Fibroblast of skin of left biceps (primary cell): ENCODE measurements at places on chromosomes 2 and 18.
A peak's percentile ranks its signal among the peaks of the same experiment; 100 is the strongest.

DNA sequence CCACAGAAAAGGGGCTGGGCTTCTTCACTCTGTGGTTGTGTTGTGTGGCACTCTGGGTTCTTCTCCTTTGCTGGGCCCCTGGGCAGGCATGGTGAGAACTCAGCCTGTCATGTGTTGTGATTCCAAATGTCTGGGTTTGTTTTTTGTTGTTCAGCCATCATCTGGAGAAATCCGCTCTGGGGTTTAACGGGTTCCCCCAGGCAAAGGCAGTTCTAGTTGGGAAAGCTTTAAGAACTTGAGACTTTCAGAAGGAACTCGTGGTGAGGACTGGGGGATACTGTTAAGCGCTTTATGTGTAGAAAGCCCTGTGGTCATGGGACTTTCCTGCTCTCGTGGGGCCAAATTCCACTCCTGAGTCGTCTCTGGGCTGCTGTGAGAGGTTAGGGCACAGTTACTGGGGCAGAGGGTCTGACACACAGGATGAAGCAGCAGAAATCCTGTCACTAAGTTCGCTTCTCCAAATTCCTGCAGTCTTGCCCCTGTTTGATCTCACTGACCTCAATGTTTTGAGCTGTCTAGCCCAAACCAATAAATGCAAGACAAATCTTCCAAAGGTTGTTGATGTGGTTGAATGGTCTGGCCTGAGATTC lies 87.7 kb downstream of the RAPGEF4 start:
- DNase-seq: no peak

- no peak for DNase-seq
Measured at GRCh38 chr2:8629402-8629801, 52.5 kb upstream of the ID2 start.

DNA sequence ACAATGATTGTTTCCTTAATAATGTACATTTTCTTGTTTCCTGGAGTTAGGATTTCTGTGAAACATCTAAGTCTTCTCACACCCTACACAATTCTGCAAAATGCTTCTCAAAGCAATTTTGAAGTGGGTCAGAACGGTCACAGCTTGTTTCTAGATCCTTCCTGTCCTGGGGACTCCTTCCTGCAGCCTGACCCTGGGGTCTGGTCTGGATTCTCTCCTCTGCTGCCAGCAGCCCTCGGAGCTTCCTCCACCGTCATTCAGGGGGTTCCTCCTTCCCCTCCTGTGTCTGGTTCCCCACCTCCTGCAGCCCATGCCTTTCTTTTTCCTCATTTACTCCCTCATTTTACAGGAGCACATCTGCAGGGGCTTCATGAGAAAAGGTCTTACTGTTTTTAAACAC lies 322.1 kb downstream of the AGPS start:
- no peak for DNase-seq

GRCh38 chr2:72973566-72974435 lies 56.5 kb downstream of the EMX1 start:
- DNase-seq: peak; percentile 12

- DNase-seq: no peak
Measured at GRCh38 chr18:42534313-42534712, 579.3 kb downstream of the PIK3C3 start.

DNA sequence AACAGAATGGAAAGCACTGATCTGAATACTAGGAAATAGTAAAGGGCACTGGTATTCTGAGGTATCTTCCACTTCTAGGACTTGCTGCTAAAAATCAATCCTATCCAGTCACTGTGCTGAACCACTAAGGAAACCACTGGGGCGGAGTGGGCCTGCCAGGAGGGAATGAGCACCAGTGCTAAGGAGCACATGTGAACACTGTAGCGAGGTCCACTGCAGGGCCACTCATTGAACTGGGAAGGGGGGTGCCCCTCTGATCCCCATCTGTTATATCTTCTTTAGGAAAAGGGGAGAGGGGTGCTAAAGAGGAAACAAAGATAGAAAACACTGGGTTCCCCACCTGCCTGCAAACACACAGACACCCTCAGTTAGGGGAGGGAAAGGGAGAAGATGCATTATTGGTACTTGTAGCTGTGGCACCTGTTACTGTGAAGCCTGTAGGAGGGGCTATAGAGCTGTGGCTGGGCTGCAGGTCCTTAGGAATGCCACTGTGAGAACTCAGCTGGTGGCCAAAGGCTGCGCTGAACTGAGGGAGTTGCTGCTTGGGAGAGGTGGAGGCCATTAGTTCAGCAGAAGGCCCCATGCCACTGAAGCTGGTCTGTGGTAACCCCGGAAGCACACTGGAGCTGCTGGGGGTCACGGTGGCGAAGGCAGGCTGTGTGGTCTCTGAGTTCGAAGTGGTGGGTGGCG lies 81.8 kb downstream of the INO80D start:
- no peak for DNase-seq

DNA sequence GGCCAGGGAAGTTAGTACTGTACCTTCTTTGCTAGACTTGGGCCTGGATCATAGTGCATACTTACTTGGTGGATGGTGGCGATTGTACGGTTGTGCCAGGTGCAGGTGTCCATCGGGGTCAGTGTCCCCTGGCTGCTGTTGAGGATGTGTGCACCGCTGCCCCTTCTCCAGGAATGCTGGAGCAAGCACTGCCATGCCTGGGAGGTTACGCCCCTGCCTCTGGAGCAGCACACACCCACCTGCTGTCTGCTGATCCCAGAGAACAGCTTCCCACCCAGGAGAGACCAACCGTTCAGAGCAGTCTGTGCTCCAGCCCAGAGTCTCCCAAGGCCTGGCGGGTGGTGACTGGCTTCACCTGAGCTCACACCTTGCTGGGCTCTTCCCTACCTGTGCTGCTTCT lies 286.8 kb upstream of the HS6ST1 start:
- DNase-seq: no peak

DNA sequence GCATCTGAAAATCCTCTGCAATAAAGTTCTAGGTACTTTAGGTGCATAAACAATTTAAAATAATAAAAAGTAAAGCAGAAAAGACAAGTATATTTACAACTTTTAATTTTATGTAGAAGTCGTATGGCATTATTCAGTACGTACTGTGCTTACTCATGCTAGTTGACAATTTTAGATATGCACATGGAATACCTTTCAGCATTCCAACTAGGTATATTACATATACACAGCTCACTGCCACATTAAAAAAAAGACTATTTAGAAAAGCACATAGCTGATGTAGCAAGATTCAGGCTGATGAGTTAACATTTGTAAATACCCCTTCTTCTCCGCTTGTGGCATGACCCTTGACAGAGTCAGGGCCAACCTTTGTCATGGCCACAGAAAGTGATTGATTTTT lies 171.2 kb downstream of the FBXO15 start:
- no peak for DNase-seq

GRCh38 chr2:240953426-240954410 lies 44.7 kb upstream of the SNED1 start:
- no peak for DNase-seq

- DNase-seq: no peak
Measured at GRCh38 chr2:5798084-5798483, 105.9 kb downstream of the SOX11 start.

GRCh38 chr18:47726550-47726949 lies 203.9 kb downstream of the SMAD2 start:
- no peak for DNase-seq

DNA sequence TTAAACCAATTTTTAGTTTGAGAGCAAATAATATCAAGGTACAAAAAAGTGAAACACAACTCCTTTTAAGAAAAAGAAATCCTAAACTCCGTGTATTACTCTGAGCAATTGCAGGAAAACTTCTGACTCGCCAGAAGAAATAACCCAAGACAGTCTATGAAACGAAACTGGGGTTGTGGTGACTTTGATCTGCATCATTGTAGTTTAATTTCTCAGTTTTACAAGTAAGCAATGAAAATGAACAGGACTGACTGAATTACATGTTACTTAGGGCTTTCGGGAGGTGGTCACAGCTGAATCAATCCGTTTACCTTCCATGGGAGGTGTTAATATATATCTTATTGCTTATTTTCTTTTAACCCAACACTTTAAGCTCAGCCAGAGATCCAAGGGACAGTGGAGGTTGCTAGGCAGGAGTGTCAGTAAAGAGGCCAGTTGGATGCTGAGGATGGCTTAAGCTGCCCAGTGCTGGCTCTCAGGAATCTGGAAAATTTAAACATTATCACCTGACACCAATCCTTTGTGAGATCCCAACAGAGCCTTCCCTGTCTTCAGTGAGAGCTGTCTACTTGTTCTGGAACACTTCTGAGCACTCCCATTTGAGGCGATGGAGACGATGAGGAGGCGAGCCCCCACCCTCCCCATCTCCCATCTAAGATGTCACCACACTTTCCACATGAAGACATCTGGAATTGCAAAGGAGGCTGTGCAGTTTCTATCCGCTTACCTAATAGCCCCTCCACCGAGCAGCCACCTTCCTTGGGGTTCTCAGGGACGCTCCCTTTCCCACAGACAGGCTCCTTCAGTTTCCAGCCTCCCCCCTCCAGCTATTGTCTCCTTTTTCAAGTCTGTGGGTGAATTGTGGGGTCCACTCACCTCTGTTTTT lies 3.6 kb upstream of the RAB31 start:
- DNase-seq: no peak

GRCh38 chr18:49734836-49735235 lies 78.5 kb downstream of the ACAA2 start:
- DNase-seq: no peak

DNA sequence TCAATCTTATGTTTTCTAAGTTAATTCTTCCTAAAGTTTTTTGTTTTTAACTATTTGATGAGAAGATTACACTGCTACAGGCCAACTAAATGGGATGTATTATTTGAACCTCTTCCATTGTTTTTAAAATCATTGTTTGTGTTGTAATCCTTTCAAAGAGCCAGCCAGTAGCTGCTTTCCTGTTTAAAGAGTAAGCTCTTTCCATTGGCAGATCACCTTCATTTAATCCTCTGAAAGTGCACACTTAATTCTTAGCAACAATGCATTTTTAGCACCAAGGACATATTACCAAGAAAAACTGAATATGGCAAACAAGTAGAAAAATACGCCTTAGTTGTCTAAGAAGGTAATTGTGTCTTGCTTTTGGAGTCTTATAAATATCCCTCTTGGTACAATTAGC lies 54.0 kb downstream of the MEIS1 start:
- DNase-seq: no peak

- DNase-seq: no peak
Measured at GRCh38 chr2:61214171-61214570, 52.2 kb downstream of the C2orf74 start.

DNA sequence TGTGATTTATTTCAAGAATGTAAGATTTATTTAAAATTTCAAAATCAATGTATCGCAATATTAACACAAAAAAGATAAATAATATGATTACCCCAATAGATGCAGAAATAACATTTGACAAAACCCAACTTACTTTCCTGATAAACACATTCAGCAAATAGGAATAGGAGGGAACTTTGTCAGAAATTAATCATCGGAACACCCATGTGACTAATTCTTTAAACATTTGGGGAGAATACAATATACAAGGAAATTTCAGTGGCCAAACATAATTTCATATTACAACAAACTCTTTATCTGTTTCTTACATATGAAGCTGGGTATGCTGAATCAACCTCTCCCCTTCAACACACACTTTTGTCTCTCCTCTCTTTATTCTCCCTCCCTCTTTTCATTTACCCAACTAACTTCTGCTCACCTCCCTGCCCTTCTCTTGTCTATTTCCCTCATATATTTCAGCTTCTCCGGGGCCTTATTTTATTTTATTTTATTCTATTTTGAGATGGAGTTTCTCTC lies 309.6 kb upstream of the CNTNAP5 start:
- DNase-seq: no peak

DNA sequence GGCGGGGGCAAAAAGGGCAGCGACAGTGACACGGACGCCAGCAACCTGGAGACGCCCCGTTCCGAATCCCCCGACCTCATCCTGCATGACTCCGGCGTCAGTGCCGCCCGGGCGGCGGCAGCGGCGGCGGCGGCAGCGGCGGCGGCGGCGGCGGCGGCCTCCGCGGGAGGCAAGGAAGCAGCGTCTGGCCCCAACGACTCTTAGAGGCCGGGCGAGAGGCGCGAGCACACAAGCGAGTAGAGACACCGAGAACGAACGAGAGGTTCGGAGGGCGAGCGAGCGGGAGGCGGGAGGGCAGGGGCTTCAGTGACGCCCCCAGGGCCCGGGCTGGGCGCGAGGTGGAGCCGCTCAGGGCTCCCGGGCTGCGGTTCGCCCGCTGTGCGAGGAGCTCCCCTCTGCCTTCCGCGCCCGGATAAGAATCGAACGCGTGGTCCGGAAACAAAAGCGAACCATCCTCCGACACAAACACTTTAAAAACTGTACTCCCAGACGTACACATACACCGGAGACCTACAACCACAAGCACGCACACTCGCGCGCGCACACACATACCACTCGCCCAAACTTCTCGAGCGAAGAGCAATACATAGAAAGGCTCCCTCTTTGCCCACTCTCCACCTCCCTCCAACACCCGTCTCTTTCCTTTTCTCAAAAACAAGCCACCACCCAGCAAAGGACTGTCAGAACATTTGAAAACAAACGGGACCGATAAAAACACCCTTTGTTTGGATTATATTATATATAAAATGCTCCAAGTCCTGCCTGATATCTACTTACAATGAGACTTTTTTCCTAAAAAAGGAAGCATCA lies 2.8 kb downstream of the SP9 start:
- DNase-seq: no peak

DNA sequence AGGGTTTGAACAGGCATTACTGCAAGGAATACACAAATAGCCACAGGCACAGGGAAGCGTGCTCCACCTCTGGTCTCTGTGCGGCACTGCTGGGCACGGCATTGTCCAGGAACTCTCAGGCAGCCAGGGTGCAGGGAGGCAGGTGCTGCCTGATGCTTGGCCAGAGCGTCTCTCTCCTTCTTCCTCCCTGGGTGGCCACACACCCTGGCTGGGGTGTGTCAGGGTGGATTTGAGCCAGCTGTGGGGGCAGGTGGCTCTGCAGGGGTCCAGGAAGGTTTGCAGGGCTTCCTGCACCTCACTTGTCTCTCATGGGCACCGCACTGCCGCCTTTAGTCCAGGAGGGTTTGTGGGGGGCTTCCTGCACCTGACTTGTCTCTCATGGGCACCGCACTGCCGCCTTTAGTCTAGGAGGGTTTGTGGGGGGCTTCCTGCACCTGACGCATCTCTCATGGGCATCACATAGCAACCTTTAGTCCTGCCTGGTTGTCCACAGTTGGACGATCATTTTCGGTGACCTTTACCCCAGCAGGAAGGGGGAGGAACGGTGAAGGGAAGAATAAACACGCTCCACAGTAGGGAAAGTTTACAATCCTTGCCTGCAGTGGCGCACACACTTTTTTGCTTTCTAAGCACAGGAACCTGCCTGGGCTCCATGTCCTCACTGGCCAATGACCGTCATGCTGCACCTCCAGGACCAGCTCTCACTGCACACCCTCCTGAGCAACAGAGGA lies 332.9 kb downstream of the EIPR1 start:
- no peak for DNase-seq
